AG09319 (cell line): ENCODE measurements at places on chromosomes 2 and 18.

GRCh38 chr2:24409700-24410556 lies 49.6 kb upstream of the ITSN2 start:
- peak; percentile 30 for DNase-seq

GRCh38 chr2:237968048-237968862 lies 1.4 kb downstream of the UBE2F start:
- peak; percentile 55 for DNase-seq

DNA sequence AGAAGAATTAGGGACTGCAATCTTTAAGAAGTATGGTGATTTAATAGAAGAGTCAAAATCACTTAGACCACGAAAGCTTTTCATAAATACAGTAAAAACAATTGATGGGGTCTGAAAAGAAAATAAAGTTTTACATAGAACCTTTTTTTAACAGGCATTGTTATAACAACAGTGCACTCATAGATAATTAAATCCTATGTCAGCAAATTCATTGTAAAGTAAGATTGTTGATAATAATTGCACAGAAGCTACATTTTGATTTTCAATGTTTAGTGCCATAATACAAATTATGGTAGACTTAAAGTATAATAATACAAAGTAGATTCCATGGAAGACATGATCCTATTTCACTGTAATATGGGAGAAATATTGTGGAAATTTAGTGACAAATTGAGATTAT lies 130.7 kb upstream of the FSIP2 start:
- DNase-seq, result no peak

DNA sequence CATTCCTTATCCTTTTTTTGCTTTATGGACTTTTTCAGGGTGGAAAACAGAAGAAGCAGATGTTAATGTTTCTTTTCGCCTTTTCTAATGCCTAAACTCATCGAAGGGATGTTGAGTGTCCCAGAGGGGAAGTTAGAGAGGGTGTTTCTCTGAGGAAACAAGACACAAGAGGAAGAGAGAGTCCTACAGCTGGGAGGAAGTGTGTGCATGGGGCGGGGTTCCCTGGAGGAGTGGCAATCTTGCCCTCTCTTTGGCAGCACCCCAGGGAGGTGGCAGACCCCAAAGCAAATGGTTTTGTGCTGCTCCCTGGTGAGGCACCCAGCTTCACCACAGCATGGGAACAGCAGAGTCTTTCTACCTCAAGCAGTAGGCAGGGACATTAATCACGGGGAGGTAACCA lies 377.6 kb downstream of the RND3 start:
- no peak for DNase-seq

GRCh38 chr2:64401529-64401880 lies 52.5 kb upstream of the LGALSL start:
- DNase-seq, result no peak

GRCh38 chr2:239266779-239267287 lies 134.0 kb downstream of the HDAC4 start:
- no peak for DNase-seq

DNA sequence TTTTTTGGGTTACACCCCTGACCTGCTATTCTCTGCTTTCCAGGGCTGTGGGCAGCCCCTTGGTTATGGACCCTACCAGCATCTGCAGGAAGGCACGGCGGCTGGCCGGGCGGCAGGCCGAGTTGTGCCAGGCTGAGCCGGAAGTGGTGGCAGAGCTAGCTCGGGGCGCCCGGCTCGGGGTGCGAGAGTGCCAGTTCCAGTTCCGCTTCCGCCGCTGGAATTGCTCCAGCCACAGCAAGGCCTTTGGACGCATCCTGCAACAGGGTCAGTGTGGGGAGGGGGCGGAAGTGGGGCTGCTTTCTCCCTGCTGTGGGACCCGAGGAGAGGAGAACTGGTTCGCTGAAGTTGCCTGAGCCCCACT lies 9.7 kb upstream of the WNT10A start:
- no peak for DNase-seq

GRCh38 chr2:68837164-68837860 lies 33.9 kb downstream of the BMP10 start:
- DNase-seq, result no peak

DNA sequence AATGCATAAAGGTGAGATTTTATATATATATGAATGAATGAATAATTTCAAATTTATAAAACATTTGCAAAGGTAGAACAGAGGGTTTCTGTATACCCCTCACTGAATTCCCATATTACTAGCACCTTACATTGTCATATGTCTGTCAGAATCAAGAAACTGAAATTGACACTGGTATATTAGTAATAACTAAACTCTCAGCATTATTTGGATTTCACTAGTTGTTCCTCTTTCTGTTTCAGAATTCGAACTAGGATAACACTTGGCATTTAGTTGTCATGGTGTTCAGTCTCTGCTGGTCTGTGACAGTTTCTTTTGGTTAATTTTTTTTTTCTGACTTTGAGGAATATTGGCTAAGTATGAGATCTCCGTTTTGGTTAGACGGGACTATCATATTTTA lies 275.9 kb downstream of the DCC start:
- DNase-seq, result no peak

- DNase-seq, result no peak
Observed at GRCh38 chr2:191611614-191612013, 66.3 kb upstream of the NABP1 start.

DNA sequence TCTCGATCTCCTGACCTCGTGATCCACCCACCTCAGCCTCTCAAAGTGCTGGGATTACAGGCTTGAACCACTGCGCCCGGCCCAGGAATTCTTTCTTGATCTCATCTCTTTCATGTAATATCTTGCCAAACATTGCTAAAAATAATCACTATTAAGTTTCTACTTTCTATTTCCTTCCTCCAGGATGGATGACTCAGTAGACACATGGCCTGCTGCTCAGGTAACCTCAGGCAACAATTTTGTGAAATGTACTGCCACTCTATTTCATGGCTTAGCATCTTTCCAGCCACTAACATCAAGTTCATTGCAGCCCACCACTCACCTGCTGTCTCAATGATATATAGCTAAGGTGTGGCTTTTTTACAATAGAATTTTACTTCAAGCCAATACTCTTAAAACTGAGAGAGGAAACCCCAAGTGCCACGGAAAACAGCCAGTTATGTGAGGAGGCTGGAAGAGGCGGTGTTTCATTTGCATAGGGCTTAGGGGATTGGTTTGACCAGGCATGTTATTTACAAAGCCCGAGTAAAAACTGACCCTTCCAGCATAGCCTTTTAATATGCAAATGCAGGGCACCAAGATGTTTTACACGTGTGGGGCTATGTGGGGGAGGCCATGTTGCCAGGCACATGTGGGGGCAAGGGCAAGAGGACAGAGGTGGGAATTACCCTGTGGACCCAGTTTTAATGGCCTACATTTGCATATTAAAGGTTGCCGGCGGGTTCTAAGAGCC lies 11.3 kb upstream of the SUMO1 start:
- DNase-seq, result no peak

DNA sequence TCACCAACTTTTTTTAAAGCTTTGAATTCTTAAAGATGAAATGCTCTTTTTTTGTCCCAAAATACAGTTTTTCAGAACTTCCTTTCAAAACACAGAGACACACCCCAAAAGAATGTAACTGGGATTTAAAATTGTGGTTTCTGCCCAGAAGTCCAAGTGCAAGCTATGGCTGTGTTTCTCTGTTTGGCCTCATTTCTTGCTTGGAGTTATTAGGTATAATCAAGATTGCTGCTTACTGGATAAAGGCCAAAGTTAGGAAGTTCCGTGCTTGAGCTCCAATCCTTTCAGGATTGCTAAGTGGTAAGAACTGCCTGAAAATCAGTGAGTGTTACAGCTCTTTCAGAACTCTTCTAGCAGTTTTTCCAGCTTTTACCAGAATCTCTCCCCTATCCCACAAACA lies 16.9 kb downstream of the ZBTB7C start:
- no peak for DNase-seq

GRCh38 chr2:113898081-113898480 lies 8.2 kb downstream of the ACTR3 start:
- DNase-seq, result no peak

DNA sequence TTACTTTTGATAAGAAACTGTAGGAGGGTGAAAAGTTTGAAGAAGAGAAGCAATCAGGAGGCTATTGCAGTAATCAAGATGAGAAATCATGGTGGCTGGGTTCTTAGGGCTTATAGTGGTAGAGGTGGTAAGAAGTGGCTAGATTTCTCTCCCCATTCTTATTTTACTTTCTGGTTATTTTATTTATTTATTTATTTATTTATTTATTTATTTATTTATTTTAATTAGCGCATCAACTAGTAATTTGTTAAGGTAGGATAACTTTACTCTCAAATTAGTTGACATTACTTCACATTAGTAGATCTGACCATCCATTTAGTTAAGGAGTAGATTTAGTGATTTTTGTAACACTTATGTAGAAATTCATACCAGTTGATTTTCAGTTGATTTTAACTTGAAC lies 77.4 kb downstream of the PIK3C3 start:
- DNase-seq, result no peak

DNA sequence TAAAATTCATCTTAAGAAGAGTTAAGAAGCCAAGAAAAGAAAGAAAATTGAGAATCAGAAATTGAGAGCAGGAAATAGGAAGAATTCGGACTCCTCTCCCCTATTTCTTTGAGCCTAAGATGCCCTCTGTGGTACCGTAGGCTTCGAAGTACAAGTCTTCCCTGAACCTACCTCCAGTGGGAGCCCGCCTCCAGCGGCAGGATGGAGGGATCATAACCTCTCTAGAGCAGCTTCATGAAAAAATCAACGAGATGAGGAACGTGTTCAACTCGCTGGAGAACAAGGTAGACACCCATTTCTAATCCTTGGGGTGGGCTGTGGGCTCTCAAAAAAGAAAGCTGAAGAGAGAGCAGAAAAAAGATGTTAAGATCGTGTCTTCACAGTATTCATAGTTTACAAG lies 36.3 kb downstream of the ARHGEF33 start:
- DNase-seq, result no peak

DNA sequence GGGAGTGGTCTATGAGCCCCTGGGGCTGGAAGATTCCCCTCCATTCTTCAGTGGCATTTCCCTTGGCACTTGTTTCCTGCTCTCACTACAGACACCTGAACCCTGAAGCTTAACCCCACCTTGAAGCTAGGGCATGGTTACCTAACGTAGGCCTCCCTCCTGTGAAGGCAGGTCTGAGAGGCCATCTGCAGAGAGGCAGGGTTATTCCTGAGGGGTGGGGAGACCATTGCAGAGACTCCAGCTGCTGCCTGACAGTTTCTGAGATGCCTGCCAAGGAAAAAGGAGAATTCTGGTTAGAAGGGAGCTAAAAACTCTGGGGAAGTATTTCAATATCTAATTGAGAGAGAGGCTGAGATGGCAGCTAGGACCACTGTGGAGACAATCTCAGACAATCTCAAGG lies 119.3 kb upstream of the NDUFV2 start:
- DNase-seq, result no peak
